Common myeloid progenitor, CD34-positive (primary cell): ENCODE measurements at places on chromosomes 4 and X.

- DNase-seq: no peak
These were observed 70.7 kb upstream of the HCCS start for GRCh38 chrX:11040405-11040804.

DNA sequence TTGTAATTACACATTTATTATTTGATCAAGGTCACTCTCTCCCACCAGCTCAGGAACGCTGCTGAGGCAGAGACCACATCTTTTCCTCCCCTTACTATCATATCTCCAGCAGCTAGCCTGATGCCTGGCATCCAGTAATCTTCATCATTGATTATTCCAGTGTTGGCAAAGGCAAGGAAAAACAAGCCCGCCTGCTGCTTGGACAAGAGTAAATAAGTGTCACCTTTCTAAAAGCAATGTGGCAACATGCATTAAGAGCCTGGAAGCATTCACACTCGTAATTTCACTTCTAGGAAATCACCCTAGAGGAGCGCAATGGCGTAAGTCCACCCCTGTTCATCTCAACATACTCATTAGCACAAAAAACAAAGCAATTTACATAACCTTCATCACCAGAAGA, 54.8 kb downstream of the APLN start:
- DNase-seq: no peak

DNA sequence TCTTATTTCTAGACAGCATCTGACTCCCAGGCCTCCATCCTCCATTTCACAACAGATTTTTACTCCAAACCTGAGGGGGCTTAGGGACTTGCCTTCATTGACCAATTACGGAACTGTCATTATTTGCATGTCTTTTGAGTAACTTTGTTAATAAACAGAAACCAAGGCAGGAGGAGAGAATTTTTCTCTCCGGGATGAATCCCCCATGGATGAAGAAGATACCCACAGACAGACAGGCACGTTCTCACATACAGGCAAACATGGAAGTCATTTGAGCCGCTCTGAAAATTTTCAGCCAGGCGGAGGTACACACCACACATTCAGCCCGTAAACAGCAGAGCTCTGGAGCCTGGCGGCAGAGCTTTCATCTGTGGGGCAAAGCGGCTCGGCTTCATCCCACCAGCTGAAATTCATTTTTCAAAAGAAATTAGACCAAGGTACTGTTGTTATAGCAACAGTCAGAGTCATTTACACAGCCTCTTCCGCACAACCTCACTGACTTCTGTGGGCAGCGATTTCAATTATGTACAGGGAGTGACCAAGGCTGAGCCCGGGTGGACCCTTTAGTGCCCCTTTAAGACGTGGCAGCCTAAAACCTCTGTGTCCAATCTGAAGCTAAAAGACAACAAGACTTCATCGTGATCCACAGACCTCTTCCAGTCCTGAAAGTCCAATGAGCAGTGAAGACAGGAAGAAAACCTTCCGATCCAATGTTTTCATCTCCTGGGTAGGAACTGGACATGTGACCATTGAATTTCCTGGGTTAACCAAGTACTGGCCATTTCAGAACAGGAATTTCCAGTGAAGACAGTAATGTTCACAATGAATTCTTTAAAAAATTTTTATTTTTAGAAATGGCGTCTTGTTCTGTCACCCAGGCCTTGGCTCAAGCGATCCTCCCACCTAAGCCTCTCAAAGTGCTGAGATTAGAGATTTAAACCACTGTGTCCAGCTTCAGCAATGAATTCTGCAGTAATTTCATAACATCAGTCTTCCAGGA, 237.0 kb downstream of the MGST2 start:
- no peak for DNase-seq

- DNase-seq: no peak
These were observed 50.3 kb downstream of the CHRDL1 start for GRCh38 chrX:110745288-110745687.

- DNase-seq: peak; percentile 42
These were observed 1.6 kb upstream of the SUV39H1 start for GRCh38 chrX:48694776-48695533.

- no peak for DNase-seq
These were observed 188.0 kb upstream of the TBC1D9 start for GRCh38 chr4:140944199-140944515.

- DNase-seq: peak; percentile 63
These were observed 4.3 kb downstream of the BLOC1S4 start for GRCh38 chr4:6720202-6720699.

DNA sequence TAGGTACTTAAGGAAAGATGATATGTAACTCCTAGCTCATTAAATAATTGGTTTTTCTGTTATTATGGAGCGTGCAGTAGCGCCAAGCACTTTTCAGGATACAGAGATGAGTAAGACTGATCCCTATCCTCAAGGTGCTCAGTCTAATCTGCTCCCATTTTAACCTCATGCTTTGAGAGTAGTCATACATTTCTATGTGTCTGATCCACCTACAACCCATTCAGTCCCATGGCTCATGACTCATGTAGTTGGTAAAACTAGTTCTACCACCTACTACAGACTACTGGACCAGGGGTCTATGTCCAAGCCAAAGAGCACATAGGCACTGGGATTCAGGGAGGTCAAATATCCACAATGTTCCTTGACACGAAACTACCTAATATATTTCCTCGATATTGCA, 60.8 kb downstream of the TMEM154 start:
- no peak for DNase-seq

DNA sequence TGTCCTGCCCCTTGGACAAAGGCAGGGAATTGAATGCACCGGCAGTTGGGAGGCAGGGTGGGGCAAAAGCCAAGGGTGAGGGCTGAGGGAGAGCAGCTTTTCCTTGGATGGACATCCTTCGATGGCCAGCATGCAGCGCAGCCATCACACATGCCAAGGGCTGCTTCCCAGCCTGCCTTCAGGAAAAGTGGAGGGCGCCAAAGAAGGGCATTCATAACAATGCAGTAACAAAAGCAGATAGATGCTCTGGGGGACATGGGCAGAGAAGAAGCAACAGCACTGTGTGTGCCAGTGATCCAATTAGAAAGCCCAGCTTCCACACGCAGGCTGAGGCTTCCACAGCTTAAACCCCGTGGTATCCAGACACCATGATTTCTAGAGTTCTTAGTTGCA, 71.5 kb downstream of the TSPAN5 start:
- no peak for DNase-seq

DNA sequence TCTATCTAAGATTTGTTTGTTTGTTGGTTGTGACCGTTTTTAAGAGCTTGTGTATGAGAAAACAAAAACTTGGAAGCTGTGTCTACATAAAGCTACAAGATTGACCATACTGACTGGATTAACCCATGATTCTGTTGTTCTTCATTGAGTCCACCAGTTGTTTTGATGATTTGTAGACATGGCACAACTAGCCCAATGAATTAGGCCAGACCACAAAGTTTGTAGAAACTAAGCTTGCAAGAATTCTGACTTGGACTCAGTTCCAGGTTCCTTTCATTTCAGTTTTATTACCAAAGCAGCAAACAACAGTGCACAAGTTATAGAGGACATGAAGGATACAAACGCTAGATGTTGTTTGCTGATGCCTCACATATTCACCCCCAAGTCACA, 119.3 kb downstream of the RASGEF1B start:
- DNase-seq: no peak

GRCh38 chrX:85084770-85085393, 81.2 kb downstream of the APOOL start:
- peak; percentile 15 for DNase-seq

DNA sequence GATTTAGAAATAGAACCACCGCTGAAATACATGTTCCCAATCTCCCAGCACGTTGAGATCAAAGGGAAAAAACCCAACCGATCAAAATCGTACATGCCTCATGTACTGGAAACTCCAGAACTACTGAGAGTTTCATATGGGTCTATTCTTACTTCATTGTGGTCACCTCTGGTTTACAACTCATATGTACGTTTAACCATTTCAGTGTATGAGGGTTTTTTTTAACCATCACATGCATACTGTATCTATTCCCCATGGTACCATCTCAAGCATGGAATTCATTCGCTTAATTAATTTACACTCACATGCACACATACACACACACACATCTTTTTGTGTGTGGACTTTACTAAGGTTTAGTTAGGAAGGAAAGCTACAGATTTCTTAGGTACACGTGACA, 46.0 kb upstream of the CLNK start:
- DNase-seq: no peak

DNA sequence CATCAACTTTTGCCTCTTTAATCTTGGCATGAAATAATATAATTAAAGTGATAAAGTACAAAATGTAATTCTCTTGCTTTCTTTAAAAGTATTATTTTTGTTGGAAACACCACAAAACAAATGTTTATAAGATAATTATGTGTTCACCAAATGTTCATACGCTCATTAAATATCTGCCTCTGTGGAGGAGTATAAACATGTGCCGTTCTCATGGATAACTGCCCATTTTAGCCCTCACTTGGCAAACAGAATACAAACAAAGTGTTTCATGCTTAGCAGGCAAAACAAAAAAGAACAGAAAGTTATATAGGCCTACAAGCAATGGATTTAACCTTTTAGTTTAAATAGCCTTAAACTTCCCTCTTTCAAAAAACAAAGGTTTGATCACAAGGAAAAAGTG, 800.5 kb upstream of the DIAPH2 start:
- no peak for DNase-seq

- DNase-seq: peak; percentile 71
These were observed 21.0 kb upstream of the BCORL1 start for GRCh38 chrX:129961180-129962083.

GRCh38 chr4:151676301-151676700, 84.5 kb downstream of the GATB start:
- DNase-seq: no peak

GRCh38 chrX:13140007-13140406, 95.6 kb upstream of the FAM9C start:
- no peak for DNase-seq

- no peak for DNase-seq
These were observed 4.8 kb upstream of the NHS start for GRCh38 chrX:17370191-17370590.

DNA sequence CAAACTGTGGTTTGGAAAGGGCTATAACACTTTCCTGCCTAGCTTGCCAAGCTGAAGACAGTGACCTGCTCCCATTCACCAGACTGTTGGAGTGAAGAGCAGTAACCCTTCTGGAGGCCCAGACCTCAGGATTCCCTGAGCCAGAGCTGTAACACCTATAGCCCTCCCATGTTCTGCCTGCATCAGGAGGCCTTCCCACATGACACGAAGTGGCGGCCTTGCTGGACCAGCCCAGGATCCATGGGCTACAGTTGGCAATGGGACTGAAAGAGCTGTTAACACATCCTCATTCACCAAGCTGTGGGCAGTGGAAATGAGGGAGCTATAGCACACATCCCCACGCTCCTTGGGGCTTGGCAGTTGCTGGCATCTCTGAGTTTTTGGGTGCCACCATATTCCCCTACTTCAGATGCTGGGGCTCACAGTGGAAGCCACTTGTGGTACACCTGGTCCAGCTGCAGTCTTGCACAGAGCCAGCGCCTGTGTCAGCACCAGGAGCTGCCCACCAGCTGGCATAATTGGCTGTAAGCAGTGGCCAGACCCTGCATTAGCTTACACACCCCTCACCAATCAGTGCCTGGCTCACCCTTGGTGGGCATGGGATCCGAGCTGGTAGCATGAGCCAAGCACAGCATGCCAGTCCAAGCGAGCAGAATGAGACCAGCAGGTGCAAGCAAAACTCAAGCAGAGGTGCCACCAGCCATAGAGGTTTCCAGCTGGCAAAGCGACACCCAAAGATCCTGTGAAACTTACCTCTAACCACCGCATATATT, 1029.3 kb downstream of the TECRL start:
- DNase-seq: no peak

GRCh38 chrX:56268888-56269287, 36.7 kb downstream of the KLF8 start:
- no peak for DNase-seq

DNA sequence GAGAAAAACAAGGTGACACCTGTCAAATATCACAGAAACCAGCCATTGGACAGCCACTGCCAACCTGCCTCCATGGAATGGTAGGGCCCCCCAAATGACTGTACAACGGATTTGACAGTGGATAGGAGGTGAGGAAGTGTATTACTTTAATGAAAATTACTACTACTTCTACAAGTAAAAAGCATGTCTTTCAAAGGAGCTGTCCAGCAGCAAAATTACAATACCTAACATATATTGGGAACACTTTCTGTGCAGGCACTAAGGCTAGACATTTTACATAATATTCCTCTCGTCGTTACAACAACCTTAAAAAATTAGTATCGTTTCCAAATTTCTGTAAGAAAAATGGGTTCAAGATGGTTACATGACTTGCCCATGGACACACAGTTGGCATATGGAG, 14.9 kb downstream of the PPP3CA start:
- no peak for DNase-seq

DNA sequence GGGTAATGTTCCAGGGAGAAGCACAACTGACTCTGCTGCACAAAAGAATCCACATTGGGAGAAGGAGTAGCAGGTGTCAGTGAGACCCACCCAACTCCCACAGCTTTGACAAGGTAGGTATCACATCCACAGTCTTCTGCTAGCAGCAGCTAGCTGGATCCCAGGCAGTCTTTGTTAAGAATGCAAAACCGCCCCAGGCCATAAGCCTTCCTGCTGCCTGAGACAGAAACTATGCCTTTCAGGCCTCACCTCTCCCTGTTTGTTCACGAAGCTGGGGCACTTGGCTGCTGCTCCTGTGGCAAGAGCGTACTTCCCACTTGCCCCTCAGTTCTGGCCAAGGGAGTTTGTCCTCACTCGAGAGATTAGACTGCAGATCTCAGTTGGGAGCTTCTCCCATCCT, 21.4 kb downstream of the RRAGB start:
- no peak for DNase-seq

- no peak for DNase-seq
These were observed 21.3 kb downstream of the ARHGAP24 start for GRCh38 chr4:85496126-85496849.

- DNase-seq: no peak
These were observed 55.6 kb upstream of the ADRA2C start for GRCh38 chr4:3710451-3711182.

DNA sequence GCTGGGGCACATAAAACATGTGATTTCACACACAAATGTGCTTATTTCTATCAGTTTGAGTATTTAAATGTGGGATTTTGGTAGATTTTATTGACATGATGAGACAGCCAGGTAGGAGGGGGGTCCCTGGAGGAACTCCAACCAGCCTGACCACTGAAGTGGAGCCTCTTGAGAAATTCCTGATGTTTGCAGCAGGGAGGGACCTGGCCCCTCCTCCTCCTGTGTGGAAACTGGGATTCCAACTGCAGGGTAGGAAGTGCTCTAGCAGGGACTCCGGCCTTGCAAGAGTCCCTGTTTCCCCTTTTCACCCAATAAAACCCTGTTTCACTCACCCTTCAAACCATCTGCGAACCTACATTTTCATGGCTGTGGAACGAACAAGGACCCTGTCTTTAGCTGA, 2224.0 kb upstream of the AGA start:
- DNase-seq: no peak

- no peak for DNase-seq
These were observed 62.8 kb upstream of the NEIL3 start for GRCh38 chr4:177246641-177247584.

DNA sequence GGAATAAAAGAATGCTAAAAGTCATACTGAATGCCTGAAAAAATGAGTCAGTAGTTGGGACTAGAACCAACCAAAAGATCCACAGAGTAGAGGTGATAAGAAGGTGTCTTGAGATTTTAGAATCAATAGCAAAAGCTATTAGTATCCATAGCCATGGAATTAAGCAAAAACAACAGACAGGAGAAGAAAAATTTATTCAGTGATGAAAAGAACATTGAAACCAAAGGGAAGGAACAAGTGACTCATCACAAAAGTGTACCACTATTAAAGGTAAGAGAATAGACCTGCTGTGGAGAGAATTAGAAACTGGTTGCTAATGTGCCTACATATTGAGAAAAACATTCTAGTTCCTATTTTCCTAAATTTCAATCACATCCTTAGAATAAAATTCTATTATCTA, 182.0 kb upstream of the NEIL3 start:
- DNase-seq: no peak

GRCh38 chrX:21374994-21375707, 933 bp downstream of the CNKSR2 start:
- DNase-seq: no peak
